Left lung (tissue), 14 donors: ENCODE measurements at places on chromosomes 5 and 9.

- peak; percentile 7 for DNase-seq
Measured at GRCh38 chr9:5269249-5269715, 35.2 kb downstream of the RLN2 start.

DNA sequence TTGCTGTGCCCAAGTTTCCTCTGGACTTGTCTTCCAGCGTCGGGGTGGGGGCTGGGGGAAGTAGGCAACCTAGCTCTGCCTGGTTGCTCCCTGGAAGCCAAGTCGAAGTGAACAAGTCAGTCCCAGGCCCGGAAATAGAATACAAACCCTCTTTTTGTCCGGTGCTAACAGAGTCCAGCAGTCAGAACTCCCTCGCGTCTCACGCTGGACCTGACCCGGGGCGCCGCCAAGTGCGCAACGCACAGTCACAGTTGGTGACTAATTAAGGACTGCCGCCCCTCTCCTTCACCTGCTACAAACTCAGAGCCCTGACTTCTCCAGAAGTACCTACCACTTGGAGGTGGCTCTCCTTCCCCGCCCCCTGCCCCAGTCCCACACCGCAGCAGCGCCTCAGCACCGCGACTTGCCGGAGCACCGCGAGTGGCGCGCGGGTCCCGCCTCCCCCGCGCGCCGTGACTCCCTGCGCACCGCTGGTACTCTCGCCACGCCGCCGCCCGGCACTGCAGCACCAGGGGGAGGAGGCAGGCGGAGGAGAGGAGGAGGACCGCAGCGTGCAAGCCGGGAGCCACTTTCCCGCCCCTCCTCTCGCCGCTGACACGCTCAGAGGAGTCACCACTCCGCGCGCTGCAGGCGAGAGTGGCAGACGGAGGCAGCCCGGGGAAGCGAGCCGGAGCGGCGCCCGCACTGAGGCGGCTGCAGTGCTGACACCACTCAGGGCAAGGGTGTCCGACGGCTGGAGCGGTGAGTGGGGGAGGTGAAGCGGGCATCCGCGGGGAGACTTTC lies at the start of gene SV2C:
Gene SV2C, plus strand, starts transcription at position 612 of the 783 bp plus-strand sequence. CDS start 48,368 bp downstream, outside the sequence.
- DNase-seq: no peak

DNA sequence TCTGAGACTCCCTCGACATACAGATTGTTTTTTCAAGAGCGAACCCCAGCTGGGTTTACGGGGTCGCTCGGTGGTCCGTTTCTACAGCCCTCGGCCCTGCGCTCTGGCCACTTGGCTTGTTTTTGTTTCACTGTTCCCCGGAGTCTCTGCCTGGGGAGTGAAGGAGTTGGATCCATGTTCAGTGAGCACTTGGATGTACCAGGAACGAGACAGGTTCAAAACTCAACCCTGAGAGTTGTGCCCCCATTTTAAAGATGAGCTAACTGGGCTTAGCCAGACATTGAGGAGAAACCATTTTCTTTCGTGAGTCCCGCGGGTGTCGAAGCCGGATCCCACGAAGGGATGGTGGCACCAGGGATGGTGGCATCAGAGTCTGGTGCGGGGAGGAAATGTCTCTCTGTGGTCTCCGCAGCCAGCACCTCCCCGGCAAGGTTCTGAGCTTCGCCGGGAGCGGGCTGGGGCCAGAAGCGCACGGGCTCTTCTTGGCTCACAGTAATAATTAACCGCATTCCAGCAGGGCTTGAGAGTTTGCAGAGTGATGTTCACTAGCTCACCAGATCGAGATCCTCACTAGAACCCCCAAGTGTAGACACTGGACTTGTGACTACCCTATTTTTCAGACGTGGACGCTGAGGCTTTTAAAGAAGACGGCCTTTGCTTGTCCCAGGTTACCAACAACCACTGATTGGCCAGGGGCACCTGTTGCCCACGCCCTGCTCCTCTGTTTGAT lies 1.0 kb downstream of the MSX2 start:
- no peak for DNase-seq

DNA sequence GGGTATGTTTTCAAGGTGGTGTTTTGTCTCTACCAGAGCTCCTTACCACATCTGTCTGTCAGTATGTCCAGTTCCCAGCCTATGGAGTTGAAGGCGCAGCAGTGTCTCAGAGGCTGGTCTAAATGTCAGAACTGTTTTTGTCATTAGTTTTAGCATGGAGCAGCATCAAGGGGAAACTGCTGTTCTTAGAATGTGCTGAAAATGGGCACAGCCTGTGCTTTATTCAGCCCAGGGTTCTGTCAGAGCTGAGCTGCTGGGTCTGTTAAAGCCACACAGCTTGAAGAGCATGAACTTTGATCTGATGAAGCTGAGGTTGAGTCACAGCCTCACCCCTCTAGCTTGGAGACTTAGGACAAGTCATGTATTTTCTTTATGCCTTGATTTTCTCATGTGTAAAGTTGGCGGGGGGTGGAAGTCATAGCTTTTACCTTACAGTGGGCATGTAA lies 71.9 kb downstream of the RALGPS1 start:
- DNase-seq: no peak

GRCh38 chr9:125992557-125992956 lies 245.4 kb downstream of the PBX3 start:
- no peak for DNase-seq

DNA sequence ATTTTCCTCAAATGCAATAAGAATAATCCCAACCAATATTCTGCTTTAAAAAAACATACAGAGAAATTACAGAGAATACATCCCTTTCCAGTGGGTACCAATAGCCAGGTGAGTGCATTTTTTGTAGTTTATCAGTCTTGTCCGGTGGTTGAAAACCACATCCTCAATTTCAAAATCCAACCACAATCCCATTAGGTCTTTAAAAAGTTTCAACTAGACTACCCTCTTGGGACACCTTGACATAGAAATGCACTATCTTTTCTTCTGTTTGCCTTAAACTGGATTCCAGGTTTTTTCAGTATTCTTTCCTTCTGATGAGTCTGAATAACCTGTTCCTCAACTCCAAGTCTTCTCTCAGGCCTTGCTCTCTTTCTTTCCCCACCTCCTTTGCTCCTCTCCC lies 223.3 kb downstream of the NR2F1-AS1 start:
- DNase-seq: no peak
